Renal pelvis (tissue), 12 donors: ENCODE measurements at places on chromosomes 4 and X. TPM values are rescaled to one million over a fixed set of nuclear protein-coding genes. Genes with fewer than 3 reads are reported as not detected.

Gene CCKAR
- polyA plus RNA-seq, result not detected

Gene ARR3
- 1.7 TPM for polyA plus RNA-seq

Gene KIAA1210
- 1.5 TPM for polyA plus RNA-seq

Gene TMPRSS11D
- 0.27 TPM for polyA plus RNA-seq

Gene VCX
- 0.47 TPM for polyA plus RNA-seq

Gene SYN1
- polyA plus RNA-seq, result 7.4 TPM

Gene FRMD7
- 1.4 TPM for polyA plus RNA-seq

Gene PABPC1L2B
- polyA plus RNA-seq, result not detected

Gene PDE6B
- 46.4 TPM for polyA plus RNA-seq

Gene FSTL5
- 3.4 TPM for polyA plus RNA-seq

Gene VCX2
- polyA plus RNA-seq, result not detected

Gene S100G
- polyA plus RNA-seq, result not detected

Gene ZNF330
- polyA plus RNA-seq, result 60.1 TPM

Gene ARMCX4
- polyA plus RNA-seq, result 19.0 TPM

Gene TLL1
- 1.8 TPM for polyA plus RNA-seq

Gene COL4A6
- 15.5 TPM for polyA plus RNA-seq

Gene LPAR4
- 14.6 TPM for polyA plus RNA-seq

Gene SSX2
- polyA plus RNA-seq, result not detected

Gene C4orf36
- 2.2 TPM for polyA plus RNA-seq

Gene TMEM33
- 46.8 TPM for polyA plus RNA-seq

Gene XAGE2
- polyA plus RNA-seq, result not detected

Gene ZNF732
- 2.4 TPM for polyA plus RNA-seq

Gene RTL9
- polyA plus RNA-seq, result 0.30 TPM

Gene HTATSF1
- polyA plus RNA-seq, result 104 TPM

Gene NOA1
- polyA plus RNA-seq, result 23.5 TPM

Gene TLR10
- 0.47 TPM for polyA plus RNA-seq

Gene GPR82
- polyA plus RNA-seq, result 0.13 TPM

Gene ZNF157
- 1.5 TPM for polyA plus RNA-seq

Gene GYG2
- 17.6 TPM for polyA plus RNA-seq

Gene ZAR1
- polyA plus RNA-seq, result 0.16 TPM

Gene NWD2
- 0.21 TPM for polyA plus RNA-seq

Gene OSTC
- polyA plus RNA-seq, result 222 TPM

Gene CFAP99
- polyA plus RNA-seq, result 0.84 TPM

Gene CYLC1
- not detected for polyA plus RNA-seq

Gene LANCL3
- 0.10 TPM for polyA plus RNA-seq

Gene TMEM31
- polyA plus RNA-seq, result 1.4 TPM

Gene SSX4
- not detected for polyA plus RNA-seq

Gene CFP
- 1.7 TPM for polyA plus RNA-seq

Gene ZNF280C
- polyA plus RNA-seq, result 7.0 TPM

Gene STPG2
- 0.77 TPM for polyA plus RNA-seq

Gene CXXC4
- polyA plus RNA-seq, result 9.4 TPM

Gene P2RY8
- 1.5 TPM for polyA plus RNA-seq

Gene IL3RA
- 14.8 TPM for polyA plus RNA-seq

Gene EPHA5
- polyA plus RNA-seq, result 0.52 TPM

Gene ANK2
- 63.7 TPM for polyA plus RNA-seq

Gene NONO
- 661 TPM for polyA plus RNA-seq

Gene CAPN6
- polyA plus RNA-seq, result 22.8 TPM

Gene MAGEA9B
- polyA plus RNA-seq, result not detected

Gene RAB40A
- polyA plus RNA-seq, result 2.4 TPM

Gene SMIM10
- 9.4 TPM for polyA plus RNA-seq

Gene NDST3
- polyA plus RNA-seq, result 2.4 TPM

Gene CENPVL1
- polyA plus RNA-seq, result 0.22 TPM

Gene LUZP4
- not detected for polyA plus RNA-seq

Gene SMPX
- polyA plus RNA-seq, result not detected
